ENCODE measurements at places on chromosomes 4 and X. TPM values are rescaled to one million over a fixed set of nuclear protein-coding genes. Genes with fewer than 3 reads are reported as not detected.

The PLP1 gene
- 2.9 TPM for total RNA-seq

The LETM1 gene
- total RNA-seq: 63.1 TPM

The GRIA3 gene
- total RNA-seq: 1.6 TPM

The SMAD1 gene
- total RNA-seq: 21.5 TPM

The ZNF157 gene
- 0.32 TPM for total RNA-seq

GRCh38 chrX:24396236-24396930, 35.9 kb downstream of the SUPT20HL1 start:
- DNase-seq: peak; percentile 4

DNA sequence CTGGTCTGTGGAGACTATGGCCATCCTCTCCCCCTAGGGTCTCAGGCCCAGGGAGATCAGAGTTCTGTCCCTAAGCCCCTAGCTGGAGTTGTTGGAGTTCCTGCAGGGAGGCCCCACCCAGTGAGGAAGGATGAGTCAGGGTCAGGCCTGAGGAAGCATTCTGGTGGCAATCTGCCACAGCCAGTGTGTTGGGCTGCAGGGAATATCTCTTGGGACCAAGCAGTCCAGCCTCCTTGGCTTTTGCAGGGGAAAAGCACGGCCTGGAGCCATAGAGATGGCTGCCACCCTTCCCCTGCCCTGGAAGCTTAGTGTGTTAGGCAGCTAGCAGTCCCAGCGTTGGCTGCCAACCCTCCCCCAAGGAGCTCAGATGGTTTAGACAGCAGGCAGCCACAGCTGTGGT, 202.4 kb downstream of the RTL9 start:
- no peak for DNase-seq

DNA sequence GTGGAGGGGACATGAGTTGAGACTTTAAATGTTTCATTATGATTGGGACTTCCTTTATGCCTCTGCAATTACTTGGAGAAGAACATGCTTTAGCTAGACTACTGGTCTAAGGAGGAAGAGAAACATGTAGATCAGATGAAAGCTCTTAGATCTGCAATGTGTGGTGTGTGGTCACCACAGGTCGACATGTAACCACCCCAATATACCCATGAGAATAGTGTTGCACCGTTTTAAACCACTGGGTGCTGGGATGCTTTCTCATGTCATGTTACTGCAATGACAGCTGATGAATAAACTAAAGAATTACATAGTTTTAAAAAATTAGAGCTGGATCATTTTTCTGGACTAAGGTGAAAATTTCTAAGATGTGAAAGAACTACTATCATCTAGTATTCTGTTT, 1039.7 kb downstream of the RAPGEF2 start:
- DNase-seq: no peak

GRCh38 chr4:107862658-107863057, 37.9 kb downstream of the SGMS2 start:
- no peak for DNase-seq

DNA sequence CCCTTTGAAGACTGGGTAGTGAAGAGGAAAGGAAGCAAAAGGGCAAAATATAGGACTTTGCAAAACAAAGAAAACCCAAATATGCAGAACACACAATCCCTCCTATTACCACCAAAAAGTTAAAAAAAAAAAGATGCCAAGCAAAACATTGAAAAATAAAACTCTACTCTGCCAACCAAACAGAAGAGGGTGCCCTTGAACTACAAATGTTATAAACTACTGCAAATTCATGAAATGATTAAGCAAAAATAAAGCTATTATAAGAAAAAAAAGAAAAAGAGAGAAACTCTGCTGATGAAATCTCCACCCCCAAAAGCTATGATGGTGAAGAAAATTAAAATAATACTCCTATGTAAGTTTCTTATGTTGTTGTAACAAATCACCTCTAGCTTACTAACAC, 168.5 kb upstream of the STK26 start:
- no peak for DNase-seq

DNA sequence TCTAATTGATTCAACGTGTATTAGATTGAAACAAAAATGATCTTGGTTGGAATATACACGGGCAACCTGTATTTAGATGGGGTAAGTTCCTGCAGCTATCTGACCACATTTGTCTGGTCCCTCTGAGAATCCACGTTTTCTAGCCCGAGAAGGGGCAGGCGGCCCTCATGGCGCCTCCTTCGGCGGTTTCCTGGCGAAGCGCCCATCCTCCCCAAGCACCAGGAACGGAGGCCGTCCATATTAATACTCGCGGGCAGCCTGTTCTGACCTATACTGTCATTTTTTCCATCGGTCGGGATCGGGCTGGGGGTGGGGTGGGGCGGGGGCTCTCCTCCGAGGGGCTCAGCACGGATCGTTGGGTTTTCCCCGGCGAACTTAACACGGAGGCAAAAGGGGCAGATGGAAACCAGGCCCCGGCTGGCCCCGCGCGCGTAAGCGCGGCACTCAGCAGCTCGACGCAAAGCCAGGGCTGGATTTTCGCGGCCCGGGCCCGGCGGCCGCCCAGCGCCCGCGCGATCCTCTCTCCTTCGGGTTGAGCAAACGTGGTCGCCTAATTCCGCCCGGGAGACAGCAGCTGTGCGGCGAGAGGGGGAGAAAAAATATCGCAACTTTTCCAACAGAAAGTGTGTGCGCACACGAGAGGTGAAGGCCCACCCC, 77.2 kb upstream of the BCOR start:
- no peak for DNase-seq
